ENCODE measurements at places on chromosomes 7 and 10.

GRCh38 chr7:103474956-103475355, 28.9 kb upstream of the SLC26A5 start:
- no peak for DNase-seq

GRCh38 chr7:117012284-117012683, 59.0 kb downstream of the ST7 start:
- DNase-seq = no peak

DNA sequence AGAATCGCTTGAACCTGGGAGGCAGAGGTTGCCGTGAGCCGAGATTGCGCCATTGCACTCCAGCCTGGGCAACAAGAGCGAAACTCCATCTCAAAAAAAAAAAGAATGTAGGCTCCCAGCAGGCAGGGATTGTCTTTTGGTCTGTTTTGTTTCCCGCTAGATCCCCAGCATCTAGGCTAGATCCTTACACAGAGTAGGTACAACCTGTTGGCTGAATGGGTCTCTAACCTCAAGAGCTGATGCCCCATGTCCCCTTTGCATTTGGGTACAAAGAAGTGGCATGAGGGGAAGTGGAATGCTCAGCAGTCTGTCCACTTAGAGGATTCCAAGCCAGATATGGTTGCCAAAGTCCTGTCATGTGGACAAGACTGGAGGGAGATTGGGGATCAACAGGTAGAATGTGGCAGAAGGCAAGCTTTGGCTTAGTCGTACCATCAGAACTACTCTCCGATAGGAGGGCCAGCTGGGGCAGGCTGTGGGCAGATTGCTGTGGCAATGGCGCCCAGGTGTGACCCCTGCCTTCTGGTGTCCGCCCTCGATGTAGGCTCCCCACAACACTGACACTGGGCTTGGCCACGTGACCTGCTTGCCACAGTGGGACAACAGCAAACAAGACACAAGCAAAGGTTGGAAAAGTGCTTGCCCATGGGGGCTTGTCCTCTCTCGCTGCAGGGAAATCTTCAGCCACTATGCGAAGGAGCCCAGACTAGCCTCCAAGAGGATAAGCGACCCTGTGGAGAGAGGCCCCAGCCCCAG, 21.4 kb downstream of the LEP start:
- DNase-seq = no peak

GRCh38 chr7:112022128-112022527, 184.1 kb downstream of the DOCK4 start:
- no peak for DNase-seq

DNA sequence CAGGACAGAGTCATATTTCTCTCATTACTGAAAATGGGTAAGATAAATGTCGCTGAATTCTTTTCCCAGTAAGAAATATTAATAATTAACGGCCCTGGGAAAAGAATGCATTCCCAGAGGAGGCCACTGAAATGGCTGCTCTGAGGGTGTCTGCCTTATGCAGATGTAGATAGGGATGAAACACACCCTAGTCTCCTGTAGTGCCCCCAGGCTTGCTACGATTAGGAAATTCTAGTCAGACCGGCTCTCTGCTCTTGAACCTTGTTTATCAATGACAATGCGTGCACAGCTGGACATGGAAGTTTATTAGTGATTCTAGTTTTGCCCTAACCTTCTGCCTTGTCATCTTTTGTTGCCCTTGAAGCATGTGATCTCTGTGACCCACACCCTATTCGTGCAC, 291.1 kb downstream of the ZNF248 start:
- no peak for DNase-seq

DNA sequence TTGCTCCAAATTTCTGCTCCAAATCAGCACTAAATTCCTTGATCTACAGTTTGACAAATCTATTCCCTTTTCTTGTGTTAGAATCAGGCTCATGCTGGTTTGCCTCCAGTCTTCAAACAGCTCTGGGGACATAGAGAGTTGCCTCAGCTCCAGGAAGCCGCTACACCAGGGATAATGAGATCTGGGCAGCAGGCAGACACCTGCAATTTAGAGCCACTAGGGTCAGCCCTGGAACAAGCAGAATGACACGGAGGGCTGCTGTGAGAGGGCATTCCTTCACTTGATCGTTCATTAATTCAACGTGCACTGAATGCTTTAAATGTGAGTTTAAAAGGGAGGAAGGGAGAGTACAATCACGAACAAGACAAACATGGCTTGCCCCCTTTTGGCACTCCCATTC, 3.7 kb upstream of the ELMO1 start:
- no peak for DNase-seq
